MM.1S (cell line): ENCODE measurements at places on chromosomes 13 and 19.

GRCh38 chr13:54953786-54954185, 1925.2 kb downstream of the OLFM4 start:
- peak; percentile 54 for DNase-seq

DNA sequence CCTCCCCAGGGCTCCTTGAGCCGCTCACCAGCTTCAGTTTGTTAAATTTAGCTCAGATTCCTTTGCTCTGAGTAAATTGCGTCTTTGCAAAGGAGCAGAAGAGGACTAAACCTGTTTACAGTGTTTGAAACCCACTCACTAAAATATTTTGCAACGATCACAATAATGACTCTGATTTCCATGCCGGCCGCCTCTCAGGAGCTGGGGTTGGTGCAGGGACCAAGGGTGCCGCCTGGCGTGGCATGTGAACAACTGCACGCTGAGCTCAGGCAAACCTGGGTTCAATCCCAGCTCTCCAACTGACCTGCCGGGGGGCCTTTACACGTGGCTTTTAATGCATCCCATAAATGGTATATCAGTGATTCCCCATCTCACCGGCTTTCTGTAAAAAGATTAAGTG, 68.7 kb upstream of the CACNA1A start:
- DNase-seq = no peak

GRCh38 chr13:26518451-26518959, 39.0 kb upstream of the WASF3 start:
- no peak for DNase-seq

DNA sequence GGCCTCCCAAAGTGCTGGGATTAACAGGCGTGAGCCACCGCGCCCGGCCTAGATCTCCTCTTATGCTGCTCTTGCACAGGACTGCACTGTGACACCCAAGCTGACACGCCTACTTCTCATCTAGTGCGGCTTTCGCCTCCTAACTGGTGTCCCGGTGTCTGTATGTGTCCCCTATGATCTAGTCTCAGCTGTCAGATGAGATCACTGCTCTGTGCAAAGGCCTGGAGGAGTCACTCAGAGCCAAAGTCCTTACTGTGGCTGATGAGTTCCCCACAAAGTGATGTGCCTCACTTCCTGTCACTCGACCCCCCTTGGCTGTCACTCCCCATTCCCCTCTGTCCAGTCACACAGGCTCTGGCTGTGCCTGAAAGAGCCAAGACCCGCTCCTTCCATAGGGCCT, 2.5 kb downstream of the ZNF556 start:
- no peak for DNase-seq

GRCh38 chr13:101327871-101328270, 88.4 kb downstream of the NALCN start:
- no peak for DNase-seq

DNA sequence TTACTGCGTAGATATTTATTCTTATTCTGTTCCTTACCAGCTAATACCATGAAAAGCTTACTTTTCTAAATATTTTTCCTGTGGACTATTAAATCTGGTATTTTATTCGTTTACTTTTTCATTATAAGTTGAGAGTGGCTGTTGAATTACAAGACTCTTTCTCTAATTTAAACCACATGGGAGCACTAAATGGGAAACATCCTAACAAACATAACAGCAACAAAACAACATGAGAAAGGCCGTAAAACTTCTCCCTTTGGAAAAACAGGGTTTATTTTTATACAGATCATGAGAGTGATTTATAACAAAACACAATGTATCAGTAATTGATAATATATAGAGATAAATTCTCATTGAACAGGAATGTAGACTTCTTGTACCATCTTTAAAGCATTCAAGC, 1592.1 kb downstream of the EFNB2 start:
- no peak for DNase-seq

DNA sequence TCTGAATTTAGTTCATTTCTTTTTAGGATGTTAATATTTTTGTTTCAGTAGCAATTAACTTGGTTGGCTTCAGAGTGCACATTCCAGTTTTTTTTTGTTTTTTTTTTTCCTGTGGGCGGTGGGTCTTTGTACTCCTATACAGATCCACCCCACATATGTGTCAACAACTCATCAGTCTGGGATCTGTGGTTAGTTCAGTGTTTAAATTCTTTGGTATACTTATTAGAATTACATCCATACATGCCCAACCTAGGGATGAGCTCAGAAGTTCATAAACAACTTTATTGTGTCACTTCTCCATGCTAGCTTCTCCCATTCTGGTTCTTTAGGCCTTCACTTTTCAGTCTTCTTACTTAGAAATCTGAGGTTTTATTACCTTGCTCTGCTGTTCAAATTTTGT, 50.9 kb downstream of the PCCA start:
- DNase-seq = no peak

- peak; percentile 98 for DNase-seq
Observed at GRCh38 chr19:12333162-12334159, at the start of gene ZNF563. Gene ZNF563 (minus strand): TSS chr19:12333633. CDS start chr19:12333482, 151 bp downstream.

DNA sequence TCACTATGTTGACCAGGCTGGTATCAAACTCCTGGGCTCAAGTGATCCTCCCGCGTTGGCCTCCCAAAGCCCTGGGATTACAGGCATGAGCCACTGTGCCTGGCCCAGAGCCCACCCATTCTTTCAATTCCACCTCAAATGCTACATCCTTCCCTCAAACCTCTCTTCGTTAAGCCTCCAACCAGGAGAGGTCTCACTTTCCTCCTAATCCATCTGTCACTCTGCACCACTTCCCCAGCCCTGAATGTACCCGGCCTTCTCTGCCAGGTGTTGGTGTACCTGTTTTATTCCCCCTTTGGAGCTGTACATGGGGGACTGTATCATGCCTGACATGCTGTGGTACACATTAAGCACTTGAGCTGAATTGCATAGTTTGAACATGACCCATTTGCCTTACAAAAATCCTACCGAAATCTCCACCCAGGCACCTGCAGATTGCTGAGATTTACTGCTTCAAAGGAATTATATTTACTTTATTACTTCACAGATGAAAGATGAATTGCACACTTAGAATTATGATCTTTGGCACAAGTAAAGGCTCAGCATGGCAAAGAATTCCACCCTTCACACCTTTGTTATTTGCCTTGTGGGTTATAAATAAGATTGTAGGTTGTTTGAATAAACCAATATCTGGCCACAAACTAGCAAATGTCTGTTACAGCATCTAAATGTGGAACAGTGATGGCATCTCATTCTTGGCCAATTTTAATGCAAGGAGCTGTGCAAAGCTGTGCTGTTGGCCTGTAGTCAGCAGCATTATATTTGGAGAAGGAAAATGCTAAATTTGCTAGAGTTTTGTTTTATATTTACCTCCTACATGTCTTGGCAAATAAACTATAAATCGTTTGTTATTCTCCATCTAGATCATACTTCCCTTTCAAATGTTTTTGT, 15.6 kb upstream of the WASF3 start:
- no peak for DNase-seq

DNA sequence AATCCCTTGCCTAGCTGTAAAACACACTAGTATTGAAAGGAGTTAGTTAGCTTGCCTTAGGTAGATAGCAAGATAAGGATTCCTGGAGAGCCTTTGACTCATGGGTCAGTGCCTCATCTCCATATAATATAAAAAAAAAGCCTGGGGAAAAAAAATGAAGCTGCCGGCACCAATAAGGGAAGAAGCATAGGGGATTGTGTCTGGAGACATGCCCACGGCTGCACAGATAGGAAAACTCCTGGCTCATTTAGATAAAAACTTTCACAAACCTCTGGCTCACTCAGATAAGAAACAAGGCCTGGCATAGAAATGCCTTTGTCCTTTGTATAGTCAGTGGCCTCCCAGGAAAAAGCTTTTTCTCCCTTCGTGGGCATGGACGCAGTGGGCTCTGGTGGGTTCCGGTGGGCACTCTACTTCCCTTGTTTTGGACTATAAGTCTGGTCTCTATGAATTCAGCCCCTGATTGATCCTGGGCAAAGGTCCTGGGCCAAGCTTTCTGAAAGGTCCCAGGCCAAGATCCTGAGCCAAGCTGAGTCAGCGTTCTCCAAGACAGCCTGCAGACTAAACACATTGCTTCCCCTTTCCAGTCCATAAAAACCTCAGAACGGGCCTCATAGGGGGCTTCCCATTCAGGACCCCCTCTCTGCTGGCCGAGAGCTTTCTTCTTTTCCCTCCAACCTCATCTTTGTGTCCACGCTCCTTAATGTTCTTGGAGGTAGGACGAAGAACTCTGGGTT, 4.9 kb upstream of the OR7A17 start:
- no peak for DNase-seq

- DNase-seq = no peak
Observed at GRCh38 chr19:641702-642101, 2.0 kb downstream of the FGF22 start.

DNA sequence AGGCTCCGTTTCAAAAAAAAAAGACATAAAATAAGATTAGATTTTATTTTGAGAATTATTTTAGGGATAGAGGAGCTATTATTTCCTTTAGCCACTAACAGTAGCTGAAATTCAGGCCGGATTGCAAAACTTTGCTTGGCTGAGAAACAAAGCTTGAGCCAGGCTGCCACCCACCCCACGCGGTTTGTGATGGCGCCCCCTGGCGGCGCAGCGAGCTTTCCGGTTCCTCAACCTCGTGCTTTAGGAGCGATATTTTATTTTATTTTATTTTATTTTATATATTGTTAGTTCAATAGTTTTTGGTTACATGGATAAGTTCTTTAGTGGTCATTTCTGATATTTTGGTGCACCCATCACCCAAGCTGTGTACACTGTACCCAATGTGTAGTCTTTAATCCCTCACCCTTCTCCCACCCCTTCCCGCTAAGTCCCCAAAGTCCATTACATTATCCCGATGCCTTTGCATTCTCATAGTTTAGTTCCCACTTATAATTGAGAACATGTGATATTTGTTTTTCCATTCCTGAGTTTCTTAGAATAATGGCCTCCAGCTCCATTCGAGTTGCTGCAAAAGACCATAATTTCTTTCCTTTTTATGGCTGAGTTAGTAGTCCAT, 19.8 kb upstream of the CEACAM4 start:
- DNase-seq = no peak

DNA sequence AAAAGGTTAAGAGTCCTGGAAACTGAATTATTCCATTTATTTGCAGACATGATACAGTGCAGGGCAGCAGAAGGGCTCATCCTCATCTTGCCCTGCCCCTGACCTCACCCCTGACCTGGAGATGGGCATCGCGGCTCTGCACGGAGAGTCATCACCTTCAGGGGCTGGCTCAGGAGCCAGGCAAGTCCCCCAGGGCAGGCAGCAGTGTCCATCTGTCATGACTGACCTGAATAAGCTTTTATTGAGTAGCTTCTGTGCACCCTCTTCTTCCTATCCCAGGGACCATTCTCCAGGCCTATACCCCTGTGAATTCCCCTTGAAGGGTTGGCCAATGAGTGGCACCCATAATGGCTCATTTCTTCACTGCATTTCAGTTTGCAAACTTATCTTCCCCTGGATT, 484.2 kb downstream of the ZNF536 start:
- no peak for DNase-seq

GRCh38 chr13:113584205-113584869, at the start of gene TFDP1:
Gene TFDP1 (plus strand): TSS chr13:113584753. CDS start chr13:113585838, 1,085 bp downstream.
- peak; percentile 94 for DNase-seq

GRCh38 chr19:55251341-55252081, 7.3 kb downstream of the PPP6R1 start:
- no peak for DNase-seq

DNA sequence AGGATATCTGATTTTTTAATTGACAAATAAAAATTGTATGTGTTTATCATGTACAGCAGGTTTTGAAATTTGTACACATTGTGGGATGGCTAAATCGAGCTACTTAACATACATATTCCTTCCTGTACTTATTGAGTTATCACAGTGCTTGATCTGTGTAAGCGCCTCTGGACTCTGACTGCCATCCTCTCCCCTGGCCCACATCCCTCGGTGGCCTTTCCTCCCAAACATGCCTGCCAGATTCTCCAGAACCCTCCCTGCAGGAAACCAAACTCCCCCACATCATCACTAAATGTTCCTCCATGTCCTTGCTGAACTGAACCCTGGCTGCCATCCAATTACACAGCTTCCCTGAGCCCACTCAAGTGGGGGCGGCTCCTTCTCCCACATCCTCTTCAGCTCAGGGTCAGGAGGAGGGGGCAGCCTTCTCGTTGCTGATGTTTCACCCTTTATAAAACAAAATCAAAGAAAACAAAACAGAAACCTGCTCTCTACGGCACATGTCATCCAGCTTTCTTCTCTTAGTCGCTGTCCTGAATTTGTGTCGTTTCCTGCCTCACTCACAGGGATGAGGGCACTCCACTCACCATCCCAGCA, 97.1 kb upstream of the SPATA13 start:
- DNase-seq = no peak

DNA sequence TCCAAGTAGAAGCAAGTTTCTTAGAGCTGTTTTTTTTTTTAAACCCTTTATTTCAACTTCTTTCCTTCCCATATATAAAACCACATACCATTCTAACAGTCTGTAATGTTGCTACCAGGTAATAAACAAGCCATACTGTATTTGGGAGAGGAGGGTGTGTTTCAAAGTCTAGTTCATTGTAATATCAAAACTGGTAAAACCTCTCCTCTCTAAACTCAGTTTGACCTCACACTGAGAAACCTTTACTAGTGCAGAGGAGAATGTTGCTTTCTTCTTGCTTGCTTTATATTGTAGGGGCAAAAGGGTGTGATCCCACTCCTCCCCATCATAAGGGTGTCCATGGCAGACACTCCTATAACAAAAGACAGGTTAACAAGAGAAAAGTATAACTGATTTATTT, 155.1 kb downstream of the GGACT start:
- DNase-seq = no peak

DNA sequence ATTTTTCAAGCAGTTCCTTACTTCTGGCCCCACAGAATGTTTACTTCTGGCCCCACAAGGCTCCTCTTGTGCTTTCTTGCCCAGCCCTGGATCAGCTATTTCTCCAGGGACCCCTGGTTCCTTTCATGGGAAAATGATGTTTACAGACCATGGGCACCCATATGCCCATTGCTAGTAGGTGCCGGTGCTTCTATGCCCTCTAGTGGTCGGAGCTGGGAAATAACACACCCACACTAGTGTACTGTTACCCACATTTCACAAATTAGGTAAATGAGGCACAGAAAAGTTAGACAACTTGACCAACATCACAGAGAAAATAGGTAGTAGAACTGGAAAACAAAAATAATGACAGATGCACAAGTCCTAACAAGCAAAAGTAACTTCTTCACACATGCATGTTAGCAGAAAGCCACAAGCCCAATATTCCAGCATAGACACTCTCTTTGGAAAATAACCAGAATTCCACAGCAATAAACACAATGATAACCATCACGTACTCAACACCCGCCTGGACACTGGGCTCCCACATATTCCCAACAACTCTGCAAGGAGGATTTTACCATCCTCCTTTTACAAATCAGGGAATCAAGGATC, 1.3 kb upstream of the CEACAM6 start:
- peak; percentile 60 for DNase-seq

DNA sequence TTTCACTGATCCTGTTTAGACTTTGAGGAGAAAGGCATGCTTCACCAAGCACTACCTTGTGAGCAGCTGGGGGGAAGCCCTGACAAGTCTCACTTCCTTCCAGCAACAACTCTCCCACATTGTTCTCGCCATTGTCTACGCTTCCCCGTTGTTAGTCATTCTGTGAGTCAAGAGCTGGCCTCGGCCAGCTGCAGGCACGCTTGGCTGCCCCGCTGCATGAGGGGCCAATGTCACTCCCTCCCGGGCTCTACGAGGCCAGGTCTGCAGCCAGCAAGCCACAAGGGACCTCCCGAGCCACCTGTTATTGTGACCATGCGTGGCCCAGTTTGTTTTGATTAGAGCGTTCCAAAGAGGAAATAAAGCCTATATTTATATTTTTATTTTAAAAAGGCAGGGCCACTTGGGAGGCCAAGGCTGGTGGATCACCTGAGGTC, 220.9 kb downstream of the FOXO1 start:
- no peak for DNase-seq

- no peak for DNase-seq
Observed at GRCh38 chr19:29516821-29517395, 8.9 kb upstream of the VSTM2B start.
